ENCODE measurements at places on chromosomes 7 and 10. TPM values are rescaled to one million over a fixed set of nuclear protein-coding genes. Genes with fewer than 3 reads are reported as not detected.

Gene SH2D4B
- 0.09 TPM for total RNA-seq

Gene KIAA1217
- 2.5 TPM for total RNA-seq

Gene TMEM196
- not detected for total RNA-seq

Gene NPY4R2
- 25.1 TPM for total RNA-seq

Gene TMEM184A
- total RNA-seq, result 11.2 TPM

Gene LIPJ
- not detected for total RNA-seq

Gene H2BK1
- not detected for total RNA-seq

Gene RASA4B
- 2.2 TPM for total RNA-seq

Gene EFCAB10
- total RNA-seq, result 2.2 TPM
